A549 (cell line): ENCODE measurements at places on chromosomes 7 and 10.

- peak; percentile 64 for DNase-seq
Observed at GRCh38 chr10:102752934-102753664, 9.4 kb downstream of the WBP1L start.

DNA sequence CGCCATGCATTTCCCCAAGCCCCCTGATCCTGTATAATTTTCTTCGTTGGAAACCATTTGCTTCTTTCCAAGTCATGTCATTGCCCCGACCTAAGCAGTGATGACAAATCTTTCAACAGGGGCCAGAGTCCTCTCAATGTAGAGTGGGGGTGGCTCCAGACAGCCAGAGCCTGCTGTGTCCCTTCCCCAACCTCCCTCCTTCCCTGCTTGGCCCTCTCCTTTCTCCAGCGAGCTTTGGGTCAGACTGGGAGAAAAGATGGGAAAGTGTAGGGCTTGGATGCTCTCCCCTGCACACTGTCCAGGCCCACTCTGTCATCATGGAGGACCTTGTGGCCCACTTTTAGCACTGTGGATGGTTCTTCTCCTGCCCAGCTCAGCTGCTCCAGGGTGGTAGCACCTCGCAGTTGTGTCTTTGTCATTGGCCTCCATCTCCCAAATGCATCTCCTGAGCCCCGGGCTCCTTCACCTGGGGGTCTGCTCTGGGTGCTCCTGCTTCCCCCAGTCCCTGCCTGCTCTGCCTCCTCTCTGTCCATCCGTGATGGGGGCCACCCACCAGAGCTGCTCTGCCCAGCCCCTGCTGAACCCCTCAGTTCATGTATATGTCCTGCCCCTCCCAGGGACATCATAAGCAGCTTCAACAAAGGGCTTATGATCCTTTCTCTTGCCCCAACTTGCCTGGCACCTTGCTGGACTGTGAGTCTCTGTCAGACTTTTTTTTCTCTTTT lies 37.5 kb downstream of the BTBD16 start:
- DNase-seq = peak; percentile 51

DNA sequence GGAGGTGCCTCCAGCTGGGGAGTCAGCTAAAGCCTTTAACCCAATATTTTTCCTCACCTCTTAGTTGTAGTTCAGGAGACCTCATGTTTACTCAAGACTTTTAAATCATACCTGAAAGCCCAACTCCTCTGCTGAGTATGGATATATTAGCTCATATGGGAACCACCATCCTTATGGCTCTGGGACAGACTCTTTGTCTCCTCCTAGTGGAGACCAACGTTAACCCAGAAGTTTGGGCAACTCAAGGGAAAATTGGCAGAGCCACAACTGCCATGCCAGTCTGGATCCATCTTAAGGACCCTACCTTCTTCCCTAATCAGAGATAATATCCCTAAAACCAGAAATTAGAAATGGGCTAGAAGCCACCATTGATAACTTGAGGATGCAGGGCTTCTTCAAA lies 80.8 kb downstream of the TMEM106B start:
- no peak for DNase-seq

DNA sequence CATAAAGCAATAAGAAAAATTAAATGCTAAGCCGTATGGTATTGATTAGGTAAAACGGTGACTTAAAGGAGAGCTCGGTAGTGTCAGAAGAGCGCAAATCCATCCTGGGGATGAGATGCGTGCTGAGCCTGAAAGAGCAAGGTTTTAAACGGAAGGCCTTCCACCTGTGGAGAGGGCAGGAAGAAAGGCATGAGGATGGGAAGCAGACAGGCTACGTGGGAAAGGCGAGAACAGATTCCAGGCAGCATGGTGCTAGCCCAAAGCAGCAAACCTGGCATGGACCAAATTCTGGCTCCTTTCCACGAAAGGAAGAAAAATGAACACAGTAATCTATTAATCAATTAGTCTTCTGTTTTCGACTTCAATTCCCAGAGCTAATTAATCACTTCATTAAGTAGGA lies 103.5 kb downstream of the HIPK2 start:
- no peak for DNase-seq

DNA sequence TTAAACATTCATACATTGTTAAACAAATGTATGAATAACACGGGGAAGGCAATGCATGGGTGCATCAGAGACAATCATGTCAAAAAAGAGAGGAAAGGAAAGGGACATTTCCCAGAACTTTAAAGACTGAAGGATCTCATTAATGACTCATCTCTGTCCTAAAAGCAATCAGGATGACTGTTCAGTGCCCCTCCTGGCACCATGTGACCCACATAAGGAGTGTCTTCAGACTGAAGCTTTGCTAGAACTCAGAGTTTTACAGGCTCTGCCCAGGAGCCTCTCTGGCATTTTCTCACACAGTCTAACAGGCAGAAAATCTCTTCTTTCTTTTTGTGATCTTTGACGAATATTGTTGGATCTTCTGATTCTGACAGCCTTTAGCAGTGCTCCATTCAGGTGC lies 315.3 kb downstream of the OTUD1 start:
- DNase-seq = no peak

DNA sequence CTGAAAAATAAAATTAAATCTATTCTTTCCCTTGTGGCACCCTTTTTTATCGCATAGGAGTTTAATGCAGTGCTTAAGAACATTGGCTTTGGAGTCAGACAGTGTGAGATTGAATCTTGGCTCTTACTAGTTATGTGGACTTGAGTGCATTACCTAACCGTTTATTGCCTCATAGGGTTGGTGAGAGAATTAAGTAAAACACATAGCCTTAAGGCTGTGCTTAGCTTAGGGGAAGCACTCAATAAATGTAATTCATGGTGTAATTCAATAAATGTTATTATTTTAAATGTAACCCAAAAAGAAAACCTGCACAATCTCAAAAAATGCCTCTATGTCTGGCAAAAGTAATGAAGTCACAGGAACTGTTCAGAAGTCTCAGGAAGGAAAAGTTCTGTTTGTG lies 2.7 kb downstream of the STK17A start:
- DNase-seq = no peak

DNA sequence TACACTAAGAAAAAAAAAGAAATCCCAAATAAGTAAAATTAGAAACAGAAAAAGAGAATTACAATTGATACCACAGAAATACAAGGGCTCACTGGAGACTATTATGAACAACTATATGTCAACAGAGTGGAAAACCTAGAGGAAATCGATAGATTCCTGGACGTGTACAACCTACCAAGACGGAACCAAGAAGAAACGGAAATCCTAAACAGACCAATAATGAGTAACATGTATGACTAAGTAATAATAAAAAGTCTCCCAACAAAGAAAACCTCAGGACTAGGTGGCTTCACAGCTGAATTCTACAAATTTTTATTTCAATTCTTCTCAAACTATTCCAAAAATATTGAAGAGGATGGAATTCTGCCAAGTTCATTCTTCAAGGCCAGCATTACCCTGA lies 13.9 kb downstream of the DIP2C start:
- DNase-seq = no peak

DNA sequence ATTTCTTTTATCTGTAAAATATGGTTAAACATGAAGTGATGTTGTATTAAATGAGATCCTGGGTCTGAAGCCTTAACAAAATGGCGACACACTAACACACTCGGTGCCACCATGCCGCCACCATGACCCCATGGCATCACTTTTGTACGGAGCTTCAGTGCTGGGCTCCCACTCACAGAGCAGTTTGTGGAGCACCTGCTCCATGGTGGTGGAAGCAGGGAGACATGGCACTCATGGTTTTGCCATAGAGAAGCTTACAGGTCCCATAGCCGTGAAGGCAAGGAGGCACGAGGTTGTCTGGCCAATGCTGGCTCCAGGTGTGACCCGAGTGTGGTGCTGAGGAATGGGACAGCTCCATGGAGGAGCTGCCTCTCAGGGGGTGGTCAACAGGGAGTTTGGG lies 63.5 kb upstream of the EN2 start:
- DNase-seq = no peak

GRCh38 chr10:43128958-43129706 lies 9.1 kb upstream of the CSGALNACT2 start:
- no peak for DNase-seq

DNA sequence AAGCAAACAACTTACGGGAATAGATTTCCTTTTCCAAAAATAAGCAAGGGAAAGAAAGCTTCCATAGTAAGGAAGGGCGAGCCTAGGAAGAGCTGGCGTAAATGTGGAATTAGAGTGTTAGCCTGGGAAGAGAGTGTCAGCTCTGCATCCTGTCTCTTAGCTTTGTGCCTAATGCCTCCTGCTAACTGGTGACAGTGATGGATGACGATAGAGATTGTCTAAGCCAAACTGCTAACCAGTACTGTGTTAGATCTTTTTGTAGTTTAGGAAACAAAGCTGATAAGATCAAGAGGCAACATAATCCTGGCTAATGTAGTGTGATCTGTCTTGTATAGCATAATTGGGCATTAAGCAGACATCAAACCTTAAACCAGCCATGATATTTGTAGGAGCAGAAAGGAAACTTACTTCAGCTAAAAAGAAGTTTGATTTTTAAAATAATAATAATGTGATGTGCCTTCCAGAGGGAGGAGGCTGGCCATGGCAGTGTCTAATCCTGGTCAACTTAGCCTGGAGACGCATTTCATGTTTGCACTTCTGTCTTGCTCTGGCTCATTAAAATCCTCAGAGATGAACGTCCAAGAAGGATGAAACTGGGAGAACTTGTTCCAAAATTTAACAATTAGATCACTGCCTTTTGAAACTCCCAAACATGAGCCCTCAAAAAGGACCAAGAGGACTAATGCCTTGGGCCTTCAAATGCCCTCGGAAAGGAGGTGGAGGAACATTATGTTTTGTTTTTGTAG lies 85.1 kb downstream of the FAM204A start:
- DNase-seq = no peak

- no peak for DNase-seq
Observed at GRCh38 chr7:159040146-159040545, 104.5 kb downstream of the VIPR2 start.

DNA sequence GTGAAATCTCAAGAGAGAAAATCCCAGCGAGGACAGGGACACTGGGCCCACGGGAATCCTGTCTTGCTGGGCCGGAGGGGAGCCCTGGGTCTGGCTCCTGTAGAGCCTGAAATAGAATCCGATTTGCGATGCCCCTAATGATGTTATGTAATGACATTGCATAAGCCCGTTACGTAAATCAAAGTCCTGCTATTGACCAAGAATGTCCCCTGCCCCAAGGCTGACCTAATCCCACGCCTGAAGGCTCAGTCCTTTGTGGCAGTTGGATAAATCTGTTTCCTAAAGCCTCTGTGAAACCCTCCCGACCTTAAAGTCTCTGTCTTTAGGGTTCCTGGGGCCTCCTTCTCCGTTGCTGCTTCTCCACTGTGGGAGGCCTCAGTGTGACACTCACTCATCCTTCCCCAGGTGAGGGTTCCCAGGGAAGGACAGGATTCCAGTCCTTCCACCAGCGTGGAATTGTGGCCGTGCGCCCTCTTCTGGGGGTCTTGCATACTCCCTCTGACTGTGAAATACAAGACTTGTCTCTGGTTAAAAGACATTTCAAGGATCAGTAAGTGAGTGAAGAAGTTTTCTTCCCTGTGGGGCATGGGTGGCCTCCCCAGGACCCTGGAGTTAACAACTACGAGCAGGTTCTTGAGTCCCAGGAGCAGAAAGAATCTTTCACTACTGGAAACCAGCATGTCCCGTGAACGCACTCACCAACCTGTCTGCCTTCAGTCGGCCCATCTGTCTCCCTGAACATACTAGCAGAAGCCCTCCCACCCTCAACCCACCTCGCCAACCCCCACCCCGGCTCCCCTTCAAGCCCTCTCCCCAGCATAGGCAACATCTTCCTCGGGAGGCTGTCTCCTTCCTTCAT lies 19.8 kb downstream of the ZNF467 start:
- DNase-seq = peak; percentile 73

DNA sequence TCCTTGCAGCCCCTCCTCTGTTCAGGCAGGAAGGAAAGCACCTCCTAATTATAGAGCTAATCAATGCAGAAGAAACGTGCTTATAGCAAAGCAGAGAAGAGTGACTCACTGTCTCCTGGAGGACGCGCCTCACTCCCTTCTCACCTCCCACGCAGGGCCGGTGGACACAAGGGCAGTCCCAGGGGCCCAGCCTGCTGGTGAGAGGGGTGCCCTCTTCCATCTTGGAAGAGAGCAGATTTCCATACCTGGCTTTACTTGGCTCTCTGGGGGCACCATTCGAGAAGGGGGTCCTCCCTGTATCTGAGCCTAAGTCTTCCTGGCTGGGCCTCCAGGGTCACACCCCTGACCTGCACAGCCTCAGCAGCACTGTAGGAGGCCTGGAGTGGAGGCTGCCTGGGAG lies 55.8 kb downstream of the RASGEF1A start:
- DNase-seq = no peak

DNA sequence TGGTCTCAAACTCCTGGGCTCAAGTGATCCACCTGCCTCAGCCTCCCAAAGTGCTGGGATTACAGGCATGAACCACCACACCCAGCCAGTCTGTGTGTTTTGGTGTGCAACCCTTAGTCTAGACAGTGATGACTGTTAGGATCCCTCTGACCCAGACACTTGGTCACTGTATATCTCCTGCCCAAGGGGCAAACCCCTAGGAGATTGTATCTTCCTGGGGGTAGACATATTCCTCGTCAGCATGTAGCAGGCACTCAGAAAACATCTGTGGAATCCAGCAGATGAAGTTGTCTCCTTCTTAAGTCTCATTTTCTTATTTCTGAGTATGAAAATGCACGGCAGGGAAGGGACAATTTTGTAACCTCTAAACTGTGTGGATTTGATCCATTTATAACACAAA lies 292.5 kb downstream of the GFRA1 start:
- no peak for DNase-seq

- DNase-seq = no peak
Observed at GRCh38 chr10:13945390-13946208, 358.8 kb downstream of the PRPF18 start.

- no peak for DNase-seq
Observed at GRCh38 chr10:80589726-80590373, 52.1 kb downstream of the SH2D4B start.

GRCh38 chr7:136016649-136017395 lies 39.7 kb upstream of the MTPN start:
- DNase-seq = no peak

GRCh38 chr7:16422103-16422435 lies 731 bp upstream of the CRPPA start:
- no peak for DNase-seq

GRCh38 chr7:105270117-105270516 lies 118.6 kb downstream of the SRPK2 start:
- DNase-seq = no peak

DNA sequence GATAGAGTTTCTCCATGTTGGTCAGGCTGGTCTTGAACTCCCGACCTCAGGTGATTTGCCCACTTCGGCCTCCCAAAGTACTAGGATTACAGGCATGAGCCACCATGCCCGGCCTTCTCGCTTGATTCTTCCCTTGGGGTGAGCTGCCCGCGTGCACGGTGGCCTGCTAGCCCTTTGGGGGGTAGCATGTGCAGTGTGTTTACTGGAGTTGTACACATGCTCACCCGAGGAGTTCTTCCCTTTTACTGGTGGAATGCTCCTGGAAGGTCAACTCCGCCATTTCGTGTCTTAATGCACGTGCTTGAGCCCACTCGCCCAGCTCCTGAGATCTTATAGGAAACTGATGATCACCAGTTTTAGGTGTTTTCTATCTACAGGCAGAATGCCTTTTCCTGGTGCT lies 17.0 kb upstream of the ADAMTS14 start:
- no peak for DNase-seq

- DNase-seq = no peak
Observed at GRCh38 chr7:16060502-16060901, 360.8 kb downstream of the CRPPA start.

GRCh38 chr7:607938-608337 lies 88.3 kb upstream of the PDGFA start:
- no peak for DNase-seq

GRCh38 chr10:123938890-123939289 lies 47.3 kb upstream of the CPXM2 start:
- DNase-seq = no peak

- DNase-seq = no peak
Observed at GRCh38 chr7:23912065-23912464, 202.0 kb downstream of the STK31 start.
